ENCODE measurements at places on chromosomes 4 and X.
A peak's percentile ranks its signal among the peaks of the same experiment; 100 is the strongest.

GRCh38 chr4:6372649-6373525 lies 99.5 kb downstream of the PPP2R2C start:
- no peak for DNase-seq

DNA sequence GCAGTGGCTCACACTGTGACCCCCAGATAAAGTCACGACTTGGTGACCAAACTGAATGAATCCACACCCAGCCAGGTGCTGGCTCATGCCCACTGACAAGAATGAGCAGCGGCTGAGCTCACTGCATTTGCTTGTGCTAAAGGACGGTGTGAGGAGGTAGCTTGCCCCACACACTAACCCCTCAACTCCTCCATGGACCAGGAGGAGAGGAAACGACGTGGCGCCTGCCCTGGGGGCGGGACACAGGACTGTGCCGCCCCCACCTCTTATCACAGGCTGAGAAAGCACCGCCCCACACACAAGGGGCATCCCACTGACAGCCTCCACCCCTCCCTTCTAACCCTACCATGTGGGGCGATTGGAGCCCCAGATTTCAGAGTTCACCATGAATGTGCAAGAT lies 43.0 kb downstream of the ZFYVE28 start:
- DNase-seq, result no peak

DNA sequence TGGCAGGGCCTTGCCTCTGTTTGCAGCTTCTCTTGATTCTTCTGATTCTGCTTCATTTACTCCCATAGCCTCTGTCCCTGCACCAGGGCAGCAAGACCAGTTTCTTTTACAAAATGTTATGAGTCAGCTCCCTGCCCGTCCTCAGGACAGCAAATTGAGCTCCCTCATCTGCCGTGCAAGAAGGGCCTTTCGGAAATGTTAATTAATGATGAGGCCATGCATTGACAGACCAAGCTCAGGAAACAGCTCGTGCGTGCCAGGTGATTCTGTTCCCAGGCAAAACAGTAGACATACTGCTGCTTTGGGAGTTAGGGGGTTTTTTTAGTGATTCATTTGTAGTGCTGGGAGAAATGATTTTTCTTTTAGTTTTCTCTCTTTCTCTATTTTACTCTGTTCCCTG lies 231.7 kb downstream of the FBXW7 start:
- DNase-seq, result no peak

- DNase-seq, result no peak
Observed at GRCh38 chr4:54386042-54386669, 157.1 kb downstream of the PDGFRA start.

GRCh38 chrX:15653961-15654360 lies 10.6 kb downstream of the CLTRN start:
- no peak for DNase-seq

- DNase-seq, result peak; percentile 13
Observed at GRCh38 chr4:82799006-82799881, 648 bp upstream of the SCD5 start.

DNA sequence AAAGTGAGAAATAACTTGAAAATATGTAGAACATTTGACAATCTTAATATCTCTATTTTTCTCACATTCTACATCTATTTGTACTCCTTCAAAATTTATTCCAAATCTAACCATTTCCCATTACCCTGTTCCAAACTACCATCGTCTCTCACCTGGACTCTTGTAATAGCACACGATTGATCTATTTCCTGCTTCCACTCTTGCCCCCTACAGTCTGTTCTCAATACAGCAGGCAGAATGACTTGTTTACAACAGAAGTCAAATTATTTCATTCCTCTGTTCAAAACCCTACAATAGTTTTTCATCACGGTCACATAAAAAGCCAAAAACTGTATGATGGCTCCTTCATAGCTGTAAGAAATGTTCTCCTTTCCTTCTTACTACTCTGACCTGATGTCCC lies 21.1 kb upstream of the LUZP4 start:
- no peak for DNase-seq

- no peak for DNase-seq
Observed at GRCh38 chrX:109959356-109959871, 43.5 kb upstream of the TMEM164 start.

GRCh38 chr4:184575306-184575705 lies 73.9 kb downstream of the CASP3 start:
- DNase-seq, result no peak

GRCh38 chr4:110172972-110173371 lies 25.4 kb downstream of the ELOVL6 start:
- peak; percentile 51 for DNase-seq

GRCh38 chr4:15515106-15515505 lies 45.4 kb downstream of the CC2D2A start:
- no peak for DNase-seq

DNA sequence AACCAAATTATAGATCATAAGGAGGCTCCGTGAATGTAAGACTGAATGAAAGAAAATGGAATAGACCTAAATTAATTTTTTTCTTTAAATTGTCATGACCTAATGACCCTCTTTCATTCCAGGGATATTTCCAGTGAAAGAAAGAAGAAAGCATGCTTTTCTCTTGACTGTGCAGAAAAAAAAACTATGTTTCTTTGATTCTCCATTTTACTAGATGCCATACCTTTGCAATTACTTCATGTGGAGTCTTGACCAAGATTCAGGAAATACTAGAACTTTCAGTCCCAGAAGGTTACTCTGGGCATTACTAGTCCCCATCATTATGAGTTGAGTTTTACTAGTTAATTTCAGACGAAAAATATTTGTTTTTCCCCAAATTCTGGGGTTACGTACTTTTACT lies 6.4 kb upstream of the COMMD8 start:
- no peak for DNase-seq

GRCh38 chrX:111041018-111041462 lies 55.0 kb upstream of the PAK3 start:
- DNase-seq, result no peak

GRCh38 chrX:76957485-76957884 lies 489.7 kb upstream of the FGF16 start:
- DNase-seq, result no peak

GRCh38 chrX:24448762-24449250 lies 16.3 kb upstream of the PDK3 start:
- no peak for DNase-seq

DNA sequence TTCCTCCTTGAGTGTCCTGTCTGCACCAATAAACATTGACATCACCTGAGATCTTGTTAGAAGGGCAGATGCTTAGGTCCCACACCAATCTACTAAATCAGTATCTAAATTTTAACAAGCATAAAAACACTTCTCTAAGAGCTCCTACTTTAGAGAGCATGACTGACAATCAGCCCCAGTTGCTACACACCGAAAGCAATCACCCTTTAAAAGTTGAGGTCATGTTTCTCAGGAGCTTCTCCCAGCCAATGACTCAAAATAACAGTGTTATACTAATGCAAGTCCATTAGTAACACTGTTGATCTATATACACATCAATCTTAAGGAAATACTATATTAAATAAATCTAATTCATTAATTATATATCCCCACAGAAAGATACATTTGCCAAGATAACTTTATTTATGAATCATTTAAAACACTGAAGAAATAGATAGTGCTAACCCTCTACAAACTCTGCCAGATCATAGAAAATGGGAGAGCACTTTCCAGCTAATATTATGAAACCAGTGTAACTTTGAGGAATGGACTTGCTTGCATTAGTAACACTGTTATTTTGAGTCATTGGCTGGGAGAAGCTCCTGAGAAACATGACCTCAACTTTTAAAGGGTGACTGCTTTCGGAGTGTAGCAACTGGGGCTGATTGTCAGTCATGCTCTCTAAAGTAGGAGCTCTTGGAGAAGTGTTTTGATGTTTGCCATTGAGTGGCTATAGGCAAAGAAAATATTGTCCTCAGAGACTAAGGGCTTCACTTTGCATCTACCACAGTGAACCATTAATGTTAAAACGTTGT lies 109.8 kb upstream of the HDX start:
- no peak for DNase-seq

DNA sequence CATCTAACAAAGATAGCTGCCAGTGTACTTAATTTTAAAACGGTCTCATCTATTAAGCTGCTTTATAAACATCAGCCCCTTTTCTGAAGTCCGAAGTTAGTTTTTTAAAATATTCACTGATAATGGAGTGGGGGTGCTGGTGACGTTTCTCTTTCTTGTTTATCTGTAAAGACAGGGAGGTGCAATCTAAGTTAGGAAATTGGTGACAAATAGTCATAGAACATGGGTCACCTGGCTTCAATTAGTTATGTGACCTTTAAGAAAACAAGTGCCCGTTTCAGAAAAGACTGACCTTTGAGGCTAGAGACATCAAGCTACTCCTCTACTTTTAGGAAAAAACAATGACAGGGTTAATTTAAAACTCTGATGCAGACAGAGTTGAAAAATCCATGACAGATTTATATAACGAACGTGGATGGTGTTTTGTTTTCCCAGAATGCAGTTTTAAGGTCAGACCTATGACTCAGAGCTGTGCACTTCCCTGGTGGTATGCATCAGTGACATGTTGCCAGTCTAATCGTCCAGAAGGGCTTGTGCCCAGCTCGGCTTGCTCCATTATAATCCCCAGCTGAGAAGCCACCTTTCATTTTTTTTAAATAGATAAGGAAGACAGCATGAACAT lies 38.2 kb downstream of the FHL1 start:
- DNase-seq, result no peak

DNA sequence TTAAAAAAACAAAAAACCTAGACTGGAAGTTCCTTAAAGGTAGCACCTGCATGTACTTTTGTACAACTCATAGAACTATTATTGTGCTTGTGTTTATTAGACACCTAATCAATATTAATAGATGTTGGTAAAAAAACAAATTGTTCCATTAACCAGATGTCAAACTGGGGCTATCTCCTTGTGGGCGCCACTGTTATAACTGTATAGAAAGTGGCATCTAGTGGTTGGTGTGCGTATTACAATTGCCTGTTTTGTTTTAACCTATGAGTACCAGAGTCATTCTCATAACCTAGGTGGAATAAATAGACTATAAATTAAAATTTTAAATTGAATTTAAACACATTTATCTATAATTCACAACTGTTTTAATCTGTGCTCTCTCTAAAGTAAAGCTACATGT lies 97.4 kb downstream of the COL4A5 start:
- no peak for DNase-seq

DNA sequence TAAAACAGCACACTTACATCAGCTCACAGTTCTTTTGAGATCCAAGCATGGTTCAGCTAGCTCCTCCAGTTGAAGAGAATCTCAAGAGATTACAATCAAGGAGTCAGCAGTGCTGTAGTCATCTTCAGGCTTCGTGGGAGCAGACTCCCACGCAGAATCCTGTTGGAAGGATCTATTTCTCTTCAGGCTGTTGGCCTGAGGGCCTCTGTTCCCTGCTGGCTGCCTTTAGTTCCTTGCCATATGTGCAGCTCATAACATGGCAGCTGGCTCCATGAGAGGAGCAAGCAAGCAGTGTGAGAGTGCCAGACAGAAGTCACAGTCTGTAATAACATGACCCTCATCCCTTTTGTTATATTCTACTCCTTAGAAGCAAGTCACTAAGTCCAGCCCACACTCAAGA lies 168.6 kb downstream of the COX18 start:
- no peak for DNase-seq

- DNase-seq, result no peak
Observed at GRCh38 chrX:115178473-115178872, 10.7 kb upstream of the RBMXL3 start.

GRCh38 chrX:130885996-130886395 lies 17.0 kb downstream of the ENOX2 start:
- DNase-seq, result no peak

GRCh38 chrX:69616457-69617203 lies 717 bp downstream of the EDA start:
- peak; percentile 18 for DNase-seq

GRCh38 chr4:101259876-101260275 lies 87.5 kb downstream of the PPP3CA start:
- no peak for DNase-seq

DNA sequence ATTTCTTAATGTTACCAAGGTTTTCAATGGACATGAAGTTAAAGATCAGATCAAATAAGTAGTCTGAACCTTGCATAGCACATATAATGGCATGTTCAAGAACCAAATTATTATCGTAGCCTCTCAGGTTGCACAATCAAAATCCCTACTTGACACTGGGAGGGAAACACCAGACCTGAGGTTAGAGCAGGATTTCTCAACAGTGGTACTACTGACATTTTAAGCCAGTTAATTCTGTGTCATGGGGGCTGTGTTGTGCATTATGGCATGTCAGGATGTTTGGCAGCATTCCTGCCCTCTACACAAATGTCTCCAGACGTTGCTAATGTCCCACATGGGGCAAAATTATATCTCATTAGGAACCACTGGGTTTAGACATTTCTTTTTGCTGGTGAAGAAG lies 20.8 kb downstream of the RLIM start:
- no peak for DNase-seq

DNA sequence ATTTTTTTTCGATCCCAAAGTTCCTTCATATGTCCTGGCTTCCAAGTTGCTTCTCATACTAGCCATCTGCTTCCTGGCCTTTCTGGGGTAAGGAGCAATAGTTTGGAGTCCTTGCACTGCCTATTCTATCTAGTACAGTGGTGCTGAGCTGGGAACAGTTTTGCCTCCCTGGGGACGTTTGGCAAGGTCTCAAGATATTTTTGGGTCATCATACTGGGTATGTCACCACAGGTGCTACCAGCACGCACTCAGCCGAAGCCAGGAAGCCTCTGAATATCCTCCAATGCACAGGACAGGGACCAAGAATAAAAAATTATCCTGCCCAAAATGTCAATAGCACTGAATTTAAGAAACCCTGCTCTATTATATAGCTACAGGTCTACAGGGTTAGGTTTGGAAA lies 35.4 kb upstream of the TMSB15B start:
- DNase-seq, result no peak

DNA sequence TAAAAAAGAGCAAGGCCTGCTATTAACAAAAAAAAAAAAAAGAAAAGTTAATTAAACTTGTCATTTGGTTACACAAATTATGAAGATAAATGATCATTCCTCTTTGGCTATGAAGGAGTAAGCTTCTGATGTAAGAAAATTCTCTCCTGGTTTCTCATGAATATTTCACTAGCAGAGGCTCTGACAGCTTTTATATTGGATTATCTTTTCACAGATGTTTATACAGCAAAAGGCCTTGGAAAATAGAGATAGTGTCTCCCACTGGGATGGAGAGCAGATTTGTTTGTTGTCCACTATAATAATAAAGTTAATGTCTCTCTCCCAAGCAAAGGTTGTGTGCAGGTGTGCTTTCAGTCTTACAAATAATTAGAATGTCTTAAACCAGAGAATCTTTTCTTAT lies 40.7 kb upstream of the PDGFC start:
- no peak for DNase-seq

GRCh38 chr4:119897260-119897659 lies 169.4 kb downstream of the MAD2L1 start:
- DNase-seq, result no peak

DNA sequence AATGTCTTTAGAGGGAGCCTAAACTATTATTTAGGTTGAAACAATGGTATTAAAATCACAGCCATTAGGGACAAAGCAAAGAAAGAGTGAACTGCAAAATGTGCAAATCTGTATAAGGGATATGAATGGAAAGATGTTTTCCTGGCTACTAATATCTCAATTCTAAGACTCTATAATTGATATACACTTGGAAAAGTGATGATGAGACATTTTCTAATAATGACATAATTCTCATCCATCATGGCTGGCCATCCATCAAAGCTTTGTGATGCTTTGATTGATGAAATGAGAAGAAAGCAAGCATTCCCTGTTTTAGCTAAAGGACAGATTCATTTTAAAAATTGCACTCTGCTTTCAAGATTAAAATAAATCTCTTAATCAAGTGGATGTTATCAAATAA lies 965.5 kb upstream of the IGFBP7 start:
- no peak for DNase-seq
